ENCODE measurements at places on chromosomes 6 and 20.

DNA sequence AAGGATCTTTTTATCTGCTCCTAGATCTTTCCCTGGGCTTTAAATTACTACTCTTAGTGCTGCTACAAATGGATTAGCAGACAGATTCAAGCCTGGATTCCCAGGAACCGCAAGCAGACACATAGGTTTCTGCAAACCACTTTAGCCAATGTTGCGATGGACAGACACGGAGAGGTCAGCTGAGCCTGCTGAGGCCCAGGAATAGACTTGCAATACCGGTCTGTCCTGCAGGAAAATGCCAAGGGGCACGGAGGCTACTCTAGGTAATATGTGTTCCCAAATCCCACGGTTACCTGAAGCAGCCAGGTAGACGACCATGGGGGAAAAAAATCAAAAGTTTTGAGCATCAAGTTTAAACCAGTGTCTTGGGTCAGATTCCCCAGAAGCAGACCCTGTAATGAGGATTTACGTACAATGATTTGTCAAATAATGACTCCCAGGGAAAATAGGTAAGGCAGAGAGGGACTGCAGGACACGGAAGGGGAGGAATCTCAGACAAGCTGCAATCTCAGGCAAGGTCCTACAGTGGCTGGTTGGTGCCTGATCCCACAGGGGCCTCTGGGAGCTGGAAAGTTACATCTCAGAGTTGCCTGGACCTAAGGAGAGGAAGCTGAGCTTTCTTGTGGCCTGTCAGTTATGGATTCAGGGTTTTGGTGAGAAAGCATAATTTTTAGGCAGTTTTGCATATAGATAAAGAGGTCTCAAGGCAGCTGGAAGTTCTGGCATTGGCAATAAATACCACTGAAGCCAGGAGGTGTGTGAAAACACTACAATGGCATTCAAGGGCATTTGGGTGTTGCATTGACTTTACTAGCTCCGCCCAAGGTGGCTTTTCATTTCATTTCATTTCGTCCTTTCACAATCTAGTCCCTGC, 12.5 kb downstream of the OTOR start:
- DNase-seq = no peak

DNA sequence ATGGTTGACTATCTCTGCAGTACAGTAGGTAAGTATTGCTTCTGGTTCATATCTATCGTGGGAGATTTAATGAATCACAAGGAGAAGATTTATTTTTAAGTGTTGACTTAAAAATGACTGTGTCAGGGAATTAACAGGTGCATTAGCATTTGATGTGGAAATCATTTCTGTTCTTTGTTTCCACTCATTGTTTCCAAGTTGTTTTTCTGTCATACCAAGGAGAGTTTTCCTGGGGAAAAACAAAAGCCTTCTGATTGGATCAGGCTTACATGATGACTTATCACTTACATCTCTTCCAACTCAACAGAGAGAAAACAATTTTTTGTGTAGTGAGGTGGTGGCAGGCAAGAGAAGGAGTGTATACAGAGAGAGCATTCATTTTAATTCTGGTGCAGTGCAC, 686.4 kb downstream of the HTR1B start:
- DNase-seq = no peak

DNA sequence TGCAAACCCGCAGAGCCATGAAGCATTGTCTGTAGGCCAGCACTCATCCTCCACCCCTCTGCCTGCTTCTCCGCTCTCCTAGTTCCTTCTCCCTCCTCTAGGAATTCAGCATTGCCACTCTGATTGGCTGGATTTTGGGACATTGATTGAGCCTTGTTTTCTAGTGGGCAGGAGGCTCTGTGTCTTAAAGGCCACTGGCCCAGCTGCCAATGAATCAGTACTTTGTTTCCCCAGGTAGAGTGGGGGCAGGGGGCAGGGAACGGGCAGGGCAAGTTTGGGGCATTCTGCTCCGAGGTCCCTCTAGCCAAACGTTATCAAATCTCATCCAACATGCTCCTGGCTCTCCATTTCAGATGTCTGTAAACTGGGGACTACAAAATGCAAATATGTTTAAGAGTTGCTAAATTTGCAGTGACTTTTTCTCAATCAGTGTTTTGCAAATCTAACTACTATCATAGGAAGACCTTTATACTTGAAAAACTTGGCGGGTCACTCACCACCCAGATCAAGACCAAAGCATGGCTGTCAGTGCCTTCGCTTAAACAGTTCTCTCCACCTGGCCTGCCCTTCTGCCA, 10.4 kb upstream of the BPI start:
- no peak for DNase-seq

- no peak for DNase-seq
Measured at GRCh38 chr6:80742481-80742880, 636.0 kb downstream of the BCKDHB start.

DNA sequence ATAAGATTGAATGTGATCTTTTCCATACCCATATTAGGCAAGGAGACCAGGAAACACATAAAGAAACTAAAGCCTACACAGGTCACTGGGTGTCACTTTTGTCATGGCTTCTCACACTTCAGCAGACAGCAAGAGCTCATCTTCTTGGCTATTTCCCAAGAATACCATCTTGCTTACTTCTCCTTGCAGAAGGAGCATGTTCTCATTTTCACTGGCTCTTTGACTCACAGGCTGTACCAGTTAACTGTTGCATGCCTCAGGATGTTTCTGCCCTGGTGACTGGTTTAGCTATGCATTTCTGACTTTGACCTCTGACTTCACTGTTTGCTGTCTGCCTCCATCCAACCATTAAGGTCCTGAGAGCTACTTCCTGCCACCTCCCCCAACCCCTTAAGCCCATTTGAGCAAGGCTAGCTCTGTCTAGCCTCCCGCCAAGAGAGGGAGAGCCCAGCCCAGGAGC, 40.3 kb upstream of the OGFRL1 start:
- DNase-seq = no peak

DNA sequence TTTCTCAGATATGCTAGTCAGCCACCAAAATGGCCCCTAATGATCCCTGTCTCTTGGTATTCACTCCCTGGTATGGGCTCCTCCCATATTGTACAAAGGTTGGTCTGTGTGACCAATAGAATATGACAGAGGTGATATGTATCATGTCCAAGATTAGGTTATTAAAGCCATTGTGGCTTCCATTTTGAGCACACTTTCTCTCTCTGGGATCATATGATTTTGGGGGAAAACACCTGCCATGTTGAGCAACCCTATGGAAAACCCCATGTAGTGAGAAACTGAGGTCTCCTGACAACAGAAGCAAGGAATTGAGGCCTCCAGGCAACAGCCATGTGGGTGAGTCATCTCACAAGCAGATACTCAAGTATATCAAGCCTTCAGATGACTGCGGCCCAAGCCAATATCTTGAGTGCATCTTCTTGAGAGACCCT, 7.1 kb upstream of the ZNF318 start:
- peak; percentile 15 for DNase-seq

DNA sequence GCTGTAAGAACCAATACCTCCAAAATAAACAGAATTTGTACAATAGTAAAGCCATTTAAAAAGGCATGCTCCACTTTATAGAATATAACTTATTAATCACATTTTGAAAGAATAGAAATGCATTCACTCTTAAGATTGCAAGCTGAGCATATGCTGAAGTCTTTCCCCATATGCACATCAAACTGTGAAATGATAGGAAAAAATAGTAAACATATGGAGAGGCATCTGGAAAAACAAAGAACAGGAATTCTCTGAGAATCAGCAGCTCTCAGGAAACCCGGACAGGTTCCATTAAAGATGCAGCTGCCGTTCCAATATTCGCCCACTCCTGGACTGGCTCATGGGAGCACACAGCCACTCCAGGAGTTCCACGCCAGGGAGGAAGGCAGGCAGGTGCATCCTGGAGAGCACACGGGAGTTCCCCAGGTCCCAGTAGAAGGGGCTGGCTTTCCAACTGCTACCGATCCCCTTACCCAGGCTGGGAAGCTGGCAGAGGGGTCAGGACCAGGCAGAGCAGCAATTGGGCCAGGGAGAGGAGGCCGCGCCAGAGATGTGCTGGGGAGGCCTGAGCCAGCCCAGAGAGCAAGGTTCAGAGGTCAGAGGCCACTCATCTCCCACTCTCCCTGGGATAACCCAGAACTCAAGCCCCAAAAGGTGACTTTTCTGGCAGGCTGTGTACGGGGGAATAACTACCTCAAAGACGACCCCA, 111.1 kb downstream of the DLL1 start:
- DNase-seq = no peak

DNA sequence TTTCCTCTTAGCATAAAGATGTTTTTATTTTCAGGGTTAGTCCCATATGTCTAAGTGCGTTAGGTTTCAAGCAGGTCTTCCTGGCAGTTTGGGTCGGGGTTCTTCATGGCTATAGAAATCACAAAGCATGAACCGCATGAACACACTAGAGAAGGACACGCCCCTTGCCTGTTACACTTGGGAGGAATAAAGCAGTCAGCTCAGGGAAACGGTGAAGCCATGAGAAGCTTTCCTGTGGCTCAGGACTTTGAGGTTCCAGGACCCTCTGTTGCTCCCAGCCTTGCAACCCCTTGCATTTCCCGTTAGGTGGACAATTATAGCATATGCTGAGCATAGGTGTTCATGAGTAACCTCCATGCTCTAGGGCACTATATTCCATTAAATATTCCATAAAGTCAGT, 96.7 kb downstream of the SYCP2 start:
- DNase-seq = no peak

- no peak for DNase-seq
Measured at GRCh38 chr6:140867336-140867735, 1265.4 kb upstream of the GJE1 start.

GRCh38 chr6:158313989-158314388, 1.7 kb downstream of the TULP4 start:
- DNase-seq = no peak
